IPS DF 19.7 (cell line): ENCODE measurements at places on chromosomes 5 and 9.

DNA sequence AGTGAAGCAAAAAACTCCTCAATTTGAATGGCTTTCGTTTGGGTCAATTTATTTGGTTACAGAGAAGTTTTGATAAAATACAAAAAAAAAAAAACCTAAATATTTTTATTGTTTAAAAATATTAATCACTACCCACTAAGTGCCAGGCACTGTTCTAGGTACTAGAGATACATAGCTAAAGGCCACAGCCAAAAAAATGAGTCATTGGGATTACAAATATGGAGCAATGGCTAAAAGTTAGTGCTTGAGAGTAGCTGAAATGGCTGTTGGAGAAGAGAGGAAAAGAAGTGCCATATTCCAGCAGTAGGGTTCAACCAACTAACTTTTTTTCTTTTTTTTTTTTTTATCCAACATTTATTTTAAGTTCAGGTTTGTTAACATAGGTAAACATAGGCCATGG, 130.1 kb upstream of the PTGER4 start:
- no peak for DNase-seq

DNA sequence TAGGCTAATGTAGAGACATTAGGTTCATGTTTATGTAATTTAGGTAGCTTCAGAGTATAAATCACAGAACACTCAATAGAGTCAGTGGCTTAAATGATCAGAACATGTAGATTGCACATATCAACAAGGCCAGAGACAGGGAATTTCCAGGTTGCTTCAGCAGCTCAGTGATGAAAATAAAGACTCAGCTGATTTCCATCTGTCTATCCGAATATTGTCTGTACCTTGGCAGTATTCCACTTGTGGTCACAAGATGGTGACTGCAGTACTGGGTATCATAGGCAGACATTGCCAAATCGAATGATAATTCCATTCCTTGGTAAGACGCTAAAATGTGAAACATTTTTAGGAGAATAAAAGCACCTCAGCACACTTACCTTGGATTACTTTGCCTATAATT, 702.2 kb downstream of the MAT2B start:
- DNase-seq = no peak

DNA sequence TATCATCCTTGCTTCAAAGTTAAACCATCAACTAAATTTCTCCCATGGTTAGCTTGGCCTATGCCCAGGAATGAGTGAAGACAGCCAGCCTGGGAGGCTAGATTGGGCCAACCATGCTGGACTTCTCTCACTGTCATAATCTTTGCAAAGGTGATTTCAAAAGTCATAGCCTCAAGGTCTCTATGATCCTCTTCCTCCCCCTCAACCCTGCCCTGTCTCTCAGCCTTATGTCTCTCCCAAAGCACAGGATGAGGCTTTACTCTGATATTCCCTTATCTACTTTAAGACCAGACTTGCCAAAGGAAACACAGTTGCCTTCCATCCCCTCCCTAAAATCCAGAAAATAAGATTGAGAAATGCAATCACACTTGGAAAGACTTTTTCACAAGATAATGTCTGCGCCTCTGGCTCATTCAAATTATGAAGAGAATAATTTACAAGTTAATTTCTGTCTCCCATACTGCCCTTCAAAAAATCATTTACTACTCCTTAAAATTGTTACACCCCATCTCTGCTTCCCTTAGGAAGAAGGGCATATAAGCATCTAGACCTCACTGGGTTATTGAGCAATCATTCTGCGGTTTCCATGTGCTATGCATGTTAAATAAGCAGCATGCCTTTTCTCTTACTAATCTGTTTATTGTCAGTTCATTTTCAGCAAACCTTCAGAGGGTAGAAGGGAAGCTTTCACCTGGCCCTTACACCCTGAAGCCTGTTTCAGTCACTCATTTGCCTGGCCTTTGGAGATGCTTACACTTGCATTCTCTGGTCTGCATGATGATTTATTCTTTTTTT, 113.8 kb upstream of the ANKRD55 start:
- no peak for DNase-seq

DNA sequence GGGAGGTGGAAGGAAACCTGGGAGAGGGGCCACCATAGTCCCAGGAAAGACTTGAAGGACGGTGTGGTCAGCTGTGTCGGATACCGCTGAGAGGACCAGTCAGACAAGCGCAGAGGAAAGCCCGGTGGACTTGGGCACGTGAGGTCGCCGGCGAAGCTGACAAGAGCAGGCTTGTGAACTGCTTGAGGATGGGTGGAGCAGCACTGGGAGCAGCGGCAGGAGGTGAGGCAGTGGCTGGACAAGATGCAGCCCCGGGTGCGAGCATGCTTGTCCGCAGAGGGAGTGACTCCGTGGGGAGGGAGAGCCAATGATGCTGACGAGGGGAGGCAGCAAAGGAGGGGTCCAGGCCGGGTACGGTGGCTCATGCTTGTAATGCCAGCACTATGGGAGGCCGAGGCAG, 18.3 kb upstream of the CD74 start:
- DNase-seq = no peak

DNA sequence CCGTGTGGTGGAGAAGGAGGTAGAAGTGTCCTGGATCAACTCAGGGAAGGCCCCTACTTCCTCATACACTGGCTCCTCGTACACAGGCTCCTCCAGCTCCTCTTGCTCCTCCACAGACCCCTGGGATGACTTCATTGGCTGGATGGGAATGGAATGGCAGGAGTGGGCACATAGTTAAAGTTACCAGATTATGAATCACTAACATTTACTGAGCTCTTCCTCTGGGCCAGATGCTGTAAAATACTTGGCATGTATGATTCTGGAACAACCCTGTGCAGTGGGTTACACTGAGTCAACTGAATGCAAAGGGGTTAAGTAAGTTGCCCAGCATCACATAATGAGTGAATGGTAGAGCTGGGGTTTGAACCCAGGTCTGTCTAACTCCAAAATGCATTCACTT, 3.1 kb upstream of the FCHSD1 start:
- no peak for DNase-seq

DNA sequence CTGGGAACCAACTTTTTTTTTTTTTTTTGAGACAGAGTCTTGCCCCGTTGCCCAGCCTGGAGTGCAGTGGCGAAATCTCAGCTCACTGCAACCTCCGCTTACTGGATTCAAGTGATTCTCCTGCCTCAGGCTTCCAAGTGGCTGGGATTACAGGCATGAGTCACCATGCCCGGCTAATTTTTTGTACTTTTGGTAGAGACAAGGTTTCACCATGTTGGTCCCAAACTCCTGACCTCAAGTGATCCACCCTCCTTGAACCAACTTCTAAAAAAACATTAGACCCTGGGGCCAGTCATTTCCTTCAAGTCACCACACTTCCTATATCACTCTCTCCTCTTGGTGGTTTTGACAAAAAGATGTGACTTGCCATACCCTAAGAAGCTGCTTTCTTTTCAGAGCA, 10.9 kb upstream of the SHROOM1 start:
- no peak for DNase-seq

- DNase-seq = no peak
Measured at GRCh38 chr5:145015146-145015545, 820.0 kb downstream of the PRELID2 start.

GRCh38 chr9:22214497-22215031, 205.5 kb upstream of the CDKN2B start:
- no peak for DNase-seq

GRCh38 chr5:146872188-146872587, 6.4 kb downstream of the PPP2R2B start:
- DNase-seq = no peak

DNA sequence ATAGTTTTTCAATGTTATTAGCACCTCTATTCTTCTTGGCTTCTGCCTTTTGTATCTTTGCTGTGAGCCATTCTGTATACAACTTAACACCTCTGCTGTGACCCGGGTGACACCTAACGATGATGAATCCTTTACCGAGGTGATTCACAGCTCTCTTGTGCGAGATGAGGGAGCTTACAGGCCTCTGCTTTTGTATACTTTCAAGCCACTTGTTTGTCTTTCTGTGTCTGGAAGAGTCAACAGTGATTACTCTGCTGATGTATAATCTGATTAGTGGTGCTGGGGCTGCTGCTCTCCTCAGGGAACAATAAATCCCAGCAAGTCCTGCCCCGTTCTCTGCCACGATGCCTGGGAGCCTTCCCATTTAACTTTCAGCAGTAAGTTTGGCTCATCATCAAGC, 442.9 kb upstream of the SGCD start:
- no peak for DNase-seq

DNA sequence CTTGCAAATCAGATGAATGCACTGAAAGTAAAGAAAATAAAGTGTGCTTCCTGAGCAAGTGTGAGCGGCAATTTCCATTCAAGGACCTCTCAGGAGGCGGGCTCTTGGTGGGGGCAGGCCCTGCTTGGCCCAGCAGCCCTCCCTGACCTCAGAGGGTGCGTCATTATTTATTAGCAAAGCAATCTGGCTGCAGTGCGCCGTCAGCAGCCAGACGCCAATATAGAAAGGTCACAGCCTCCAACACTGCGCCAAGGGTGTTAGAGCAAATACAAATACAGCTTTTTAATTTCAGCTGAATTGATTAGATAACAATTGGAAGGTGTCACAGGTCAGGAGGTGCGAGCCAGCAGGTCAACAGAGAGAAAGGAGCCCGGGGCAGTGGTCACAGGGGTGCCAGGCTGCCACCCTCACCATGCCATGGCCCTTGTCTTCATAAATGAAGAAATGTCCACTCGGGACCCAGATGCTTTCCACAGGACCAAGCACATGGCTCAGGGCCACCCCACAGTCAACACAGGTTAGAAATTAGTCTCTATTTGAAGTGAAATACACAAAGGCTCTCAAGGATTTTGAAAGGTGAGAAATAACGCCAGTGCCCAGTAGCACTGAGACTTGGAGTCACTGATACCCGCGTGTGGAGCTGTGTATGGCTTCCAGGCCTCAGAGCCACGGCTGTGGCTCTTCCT, 309.8 kb downstream of the IRX2 start:
- DNase-seq = no peak

DNA sequence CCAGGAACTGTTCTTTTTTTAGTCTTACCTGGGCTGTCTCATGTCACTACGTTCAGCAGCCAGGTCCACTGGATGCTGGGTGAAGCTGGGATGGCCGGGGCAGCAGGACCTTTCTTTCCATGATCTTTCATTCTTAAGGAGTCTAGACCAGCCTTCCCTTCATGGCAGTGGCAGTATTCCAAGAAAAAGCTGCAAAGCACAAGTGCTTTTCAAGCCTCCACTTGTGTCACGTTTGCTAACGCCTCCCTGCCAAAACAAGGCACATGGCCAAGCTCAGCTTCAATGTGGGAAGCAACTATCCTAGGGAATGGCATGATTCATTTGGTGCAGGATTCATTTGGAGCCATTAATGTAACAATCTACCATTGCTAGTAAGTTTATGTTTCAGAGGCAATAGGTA, 94.8 kb downstream of the RCL1 start:
- DNase-seq = no peak

DNA sequence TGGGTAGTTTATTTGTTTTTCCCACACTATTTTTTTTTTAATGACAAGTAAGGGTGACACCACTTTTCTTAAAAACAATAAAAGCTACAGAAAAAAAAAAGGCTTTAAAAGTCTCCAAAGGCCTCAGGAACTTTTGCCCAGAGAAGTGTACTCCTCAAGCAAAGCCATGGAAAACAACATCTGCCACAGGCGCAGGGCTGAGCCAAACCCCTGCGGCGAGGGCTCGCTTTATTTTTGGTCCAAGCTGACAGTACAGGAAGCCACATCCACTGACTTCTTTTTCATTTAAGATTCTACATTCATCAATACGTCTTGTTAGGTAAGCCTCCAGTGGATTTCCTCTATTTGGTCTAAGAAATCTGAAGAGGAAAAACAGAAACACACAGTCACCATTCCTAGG, 51.9 kb upstream of the IFNK start:
- DNase-seq = no peak
